ENCODE measurements at places on chromosomes 1 and 21.

GRCh38 chr1:59150577-59151386, 146.1 kb upstream of the FGGY start:
- no peak for DNase-seq

GRCh38 chr1:110087812-110088738, 17.6 kb upstream of the ALX3 start:
- peak; percentile 23 for DNase-seq

DNA sequence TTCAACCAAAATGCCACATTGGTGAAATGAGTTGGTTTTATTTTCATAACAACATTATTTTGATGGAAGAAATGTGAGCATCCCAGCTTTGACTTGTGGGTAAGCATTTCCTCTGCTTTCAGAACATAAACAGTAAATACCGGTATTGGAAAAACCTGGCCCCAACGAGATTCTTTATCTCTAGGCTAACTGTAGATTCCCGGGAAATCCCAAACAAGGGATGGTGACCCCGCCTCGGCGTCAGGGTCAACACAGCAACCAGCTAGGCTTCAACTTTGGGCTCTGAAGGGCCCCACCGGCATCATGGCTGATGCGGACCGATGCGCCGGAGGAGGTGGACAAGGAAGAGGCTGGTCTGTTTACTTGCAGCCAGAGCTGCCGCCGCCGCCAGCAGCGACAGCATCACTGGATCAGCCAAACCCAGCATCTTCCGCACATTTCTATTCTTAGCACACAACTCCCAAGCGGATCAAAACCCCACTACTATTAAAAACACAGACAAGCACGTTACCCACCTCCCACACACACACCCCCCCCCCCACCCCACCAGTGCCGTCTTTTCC, 1.1 kb downstream of the AKT3 start:
- no peak for DNase-seq

DNA sequence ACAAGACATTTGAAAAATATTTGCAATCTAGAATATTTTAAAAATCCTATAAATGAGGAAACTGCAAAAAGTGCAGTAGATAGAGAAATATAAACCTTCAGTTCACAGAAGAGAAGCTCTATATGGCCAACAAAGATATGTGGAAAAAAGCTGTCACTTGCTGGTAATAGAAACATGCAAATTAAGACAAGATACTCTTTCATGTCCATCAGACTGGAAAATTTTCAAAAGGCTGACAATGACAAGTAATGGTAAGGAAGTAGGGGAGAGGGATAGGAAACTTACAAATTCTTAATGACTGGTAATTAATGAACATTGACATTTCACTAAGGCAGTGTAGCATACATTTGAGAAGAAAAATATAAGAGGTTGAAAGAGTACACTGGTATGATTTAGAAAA, 147.9 kb downstream of the MRPL39 start:
- DNase-seq, result no peak

DNA sequence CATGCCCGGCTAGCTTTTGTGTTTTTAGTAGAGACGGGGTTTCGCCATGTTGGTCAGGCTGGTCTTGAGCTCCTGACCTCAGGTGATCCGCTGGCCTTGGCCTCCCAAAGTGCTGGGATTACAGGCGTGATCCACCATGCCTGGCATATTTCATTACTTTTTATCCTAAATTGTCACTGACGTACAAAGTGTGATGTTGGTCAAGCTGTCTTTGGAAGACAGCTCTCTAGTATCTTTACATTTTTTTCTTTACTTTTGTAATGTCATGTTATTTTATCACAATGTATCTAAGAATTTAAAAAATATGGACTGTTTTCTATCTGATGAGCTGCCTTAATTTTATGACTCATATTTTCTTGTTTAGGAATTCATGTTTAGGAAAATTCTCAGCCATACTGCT, 72.2 kb downstream of the SPATA17 start:
- no peak for DNase-seq

GRCh38 chr21:44400791-44401385, 47.5 kb downstream of the TRPM2 start:
- DNase-seq, result no peak

DNA sequence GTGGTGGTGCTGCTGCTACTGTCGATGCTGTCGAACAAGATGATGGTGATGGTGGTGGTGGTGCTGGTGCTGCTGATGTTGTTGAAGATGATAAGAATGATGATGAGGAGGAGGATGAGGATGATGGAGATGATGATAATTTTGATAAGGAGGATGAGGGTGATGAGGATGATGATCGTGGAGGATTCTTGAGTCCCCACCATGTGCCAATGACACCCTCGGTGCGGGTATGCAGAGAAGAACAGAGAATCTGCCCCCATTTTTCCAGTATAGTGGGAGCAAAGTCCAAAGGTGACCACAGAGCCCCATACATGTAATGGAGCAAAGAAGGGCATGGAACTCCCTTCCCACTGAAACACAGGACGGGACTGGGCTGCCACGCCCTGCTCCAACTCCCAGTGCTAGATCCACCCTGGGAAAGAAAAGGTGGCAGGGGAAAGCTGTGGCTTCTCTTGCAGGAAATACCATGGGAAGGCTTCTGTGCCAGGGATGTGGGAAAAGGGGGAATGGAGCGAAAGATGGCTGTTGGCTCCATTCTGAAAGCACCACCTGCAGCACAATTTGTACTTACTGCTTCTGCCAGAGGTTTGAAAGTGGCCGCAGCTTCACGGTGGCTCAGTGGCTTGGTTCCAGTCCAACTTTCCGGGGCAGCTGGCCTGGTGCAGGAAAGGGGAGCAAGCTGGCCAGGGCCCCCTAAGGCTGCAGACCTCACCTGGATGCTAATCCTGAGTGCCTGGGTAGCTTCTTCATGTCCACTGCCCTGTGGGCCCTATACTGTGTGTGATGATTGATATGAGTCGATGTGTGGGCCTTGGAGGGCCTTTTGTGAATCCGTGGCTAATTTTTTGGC, 387.2 kb upstream of the VAMP3 start:
- no peak for DNase-seq

GRCh38 chr1:203046984-203047630, 20.8 kb downstream of the PPFIA4 start:
- no peak for DNase-seq

GRCh38 chr1:30688920-30689794, 34.2 kb downstream of the MATN1 start:
- DNase-seq, result no peak

- peak; percentile 52 for DNase-seq
Measured at GRCh38 chr1:210446479-210446878, 117.8 kb downstream of the HHAT start.

DNA sequence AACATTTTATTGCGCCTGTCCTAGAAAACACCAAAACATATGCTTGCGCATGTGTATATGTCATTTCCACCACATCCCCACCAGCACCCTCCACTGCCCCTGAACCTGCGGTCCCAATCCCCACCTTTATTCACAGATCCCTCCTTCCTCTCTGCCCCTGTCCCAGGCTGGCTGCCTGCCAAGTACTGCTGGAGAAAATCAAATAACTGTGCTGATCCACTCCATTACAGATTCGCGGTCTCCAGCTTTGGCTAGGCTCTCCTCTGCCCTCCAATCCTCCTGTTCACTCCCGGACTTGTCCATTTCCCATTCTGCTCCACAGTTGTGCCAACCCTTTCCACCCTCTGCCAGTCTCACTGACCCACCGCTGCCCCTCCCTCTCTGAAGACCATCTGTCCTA, 59.3 kb upstream of the GJB5 start:
- DNase-seq, result no peak

- DNase-seq, result no peak
Measured at GRCh38 chr1:169999331-169999741, 75.2 kb downstream of the KIFAP3 start.

DNA sequence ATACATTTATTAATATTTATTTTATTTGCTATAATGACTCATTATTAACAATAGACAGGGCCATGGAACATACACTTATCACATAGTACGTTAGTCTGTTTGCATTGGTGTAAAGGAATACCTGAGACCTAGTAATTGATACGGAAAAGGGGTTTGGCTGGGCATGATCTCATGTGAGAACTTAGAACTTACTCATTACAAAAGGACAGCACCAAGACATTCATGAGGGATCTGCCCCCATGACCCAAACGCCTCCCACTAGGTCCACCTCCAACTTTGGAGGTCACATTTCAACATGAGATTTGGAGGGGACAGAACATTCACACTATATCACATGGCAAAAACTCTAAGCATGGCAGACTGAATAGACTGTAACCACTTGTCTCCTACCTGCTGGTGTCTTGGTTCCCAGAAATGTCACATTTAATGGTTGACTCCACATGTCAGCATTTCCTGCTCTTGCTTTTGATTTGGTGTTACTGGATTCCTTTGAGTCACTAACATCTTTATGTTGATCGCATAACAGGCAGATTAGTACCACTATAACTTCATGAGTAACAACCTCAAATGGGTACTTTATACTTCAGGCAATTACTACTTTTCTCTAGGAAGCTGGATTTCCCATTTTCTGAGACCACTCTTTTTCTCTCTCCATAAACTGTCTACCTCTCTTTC, 3.5 kb upstream of the C1orf116 start:
- DNase-seq, result no peak

DNA sequence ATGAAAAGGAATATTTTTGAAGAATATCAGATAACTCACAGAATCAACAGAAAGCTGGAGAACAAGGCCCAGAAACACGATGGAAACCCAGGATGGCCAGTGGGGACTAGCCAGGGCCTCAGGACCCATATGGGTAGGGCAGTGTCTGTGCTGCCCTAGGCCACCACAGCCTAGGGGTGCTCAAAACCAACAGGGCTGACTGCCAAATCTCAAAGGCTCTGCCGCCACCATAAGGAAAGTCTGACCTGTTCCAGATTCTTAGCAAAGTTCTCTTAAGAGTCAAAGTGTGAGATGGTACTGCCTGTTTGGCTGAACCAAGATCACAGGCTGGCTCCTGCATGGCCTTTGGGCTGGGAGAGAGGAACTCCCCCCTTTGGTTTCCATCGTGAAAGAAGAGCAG, 164.7 kb upstream of the CTTNBP2NL start:
- no peak for DNase-seq

- no peak for DNase-seq
Measured at GRCh38 chr1:2406451-2407041, 5.8 kb downstream of the PEX10 start.

DNA sequence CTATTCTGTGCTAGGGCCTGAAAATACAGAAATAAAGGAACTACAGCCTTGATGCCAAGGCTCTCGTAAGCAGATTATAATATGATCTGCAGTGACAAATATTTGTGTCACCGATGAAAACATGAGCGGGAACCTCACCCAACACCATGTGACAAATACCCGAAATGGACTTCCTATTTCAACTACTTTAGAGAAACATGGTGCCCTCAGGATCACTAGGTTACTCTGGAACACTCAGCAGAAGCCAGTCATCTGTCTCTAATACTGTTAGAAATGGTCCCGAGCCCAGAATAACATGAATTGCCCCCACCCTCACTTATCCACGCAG, 463 bp upstream of the VAMP3 start:
- peak; percentile 39 for DNase-seq

GRCh38 chr1:94038511-94038910, 82.4 kb downstream of the ABCA4 start:
- DNase-seq, result no peak

GRCh38 chr1:119787776-119788175, 19.1 kb upstream of the HMGCS2 start:
- no peak for DNase-seq

- DNase-seq, result no peak
Measured at GRCh38 chr1:203448521-203449061, 27.0 kb upstream of the PRELP start.

GRCh38 chr1:19949016-19949415, 25.6 kb upstream of the PLA2G2E start:
- DNase-seq, result no peak

- no peak for DNase-seq
Measured at GRCh38 chr1:154779551-154780189, 90.4 kb downstream of the KCNN3 start.

- DNase-seq, result no peak
Measured at GRCh38 chr1:93516164-93516563, 68.2 kb downstream of the FNBP1L start.

- no peak for DNase-seq
Measured at GRCh38 chr21:28738882-28739281, 253.8 kb downstream of the LTN1 start.

DNA sequence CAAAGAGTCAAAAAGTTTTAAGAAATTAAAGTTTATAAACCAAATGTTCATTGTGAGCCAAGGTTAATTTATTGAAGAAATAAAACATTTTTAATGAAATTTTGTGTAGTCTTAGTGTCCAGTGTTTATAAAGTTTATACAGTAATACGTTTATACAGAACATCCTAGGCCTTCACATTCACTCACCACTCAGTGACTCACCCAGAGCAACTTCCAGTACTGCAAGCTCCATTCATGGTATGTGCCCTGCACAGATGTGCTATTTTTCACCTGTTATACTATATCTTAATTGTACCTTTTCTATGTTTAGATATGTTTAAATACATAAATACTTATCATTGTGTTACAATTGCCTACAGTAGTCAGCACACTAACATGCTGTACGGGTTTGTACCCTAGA, 33.6 kb downstream of the TYW3 start:
- DNase-seq, result no peak

DNA sequence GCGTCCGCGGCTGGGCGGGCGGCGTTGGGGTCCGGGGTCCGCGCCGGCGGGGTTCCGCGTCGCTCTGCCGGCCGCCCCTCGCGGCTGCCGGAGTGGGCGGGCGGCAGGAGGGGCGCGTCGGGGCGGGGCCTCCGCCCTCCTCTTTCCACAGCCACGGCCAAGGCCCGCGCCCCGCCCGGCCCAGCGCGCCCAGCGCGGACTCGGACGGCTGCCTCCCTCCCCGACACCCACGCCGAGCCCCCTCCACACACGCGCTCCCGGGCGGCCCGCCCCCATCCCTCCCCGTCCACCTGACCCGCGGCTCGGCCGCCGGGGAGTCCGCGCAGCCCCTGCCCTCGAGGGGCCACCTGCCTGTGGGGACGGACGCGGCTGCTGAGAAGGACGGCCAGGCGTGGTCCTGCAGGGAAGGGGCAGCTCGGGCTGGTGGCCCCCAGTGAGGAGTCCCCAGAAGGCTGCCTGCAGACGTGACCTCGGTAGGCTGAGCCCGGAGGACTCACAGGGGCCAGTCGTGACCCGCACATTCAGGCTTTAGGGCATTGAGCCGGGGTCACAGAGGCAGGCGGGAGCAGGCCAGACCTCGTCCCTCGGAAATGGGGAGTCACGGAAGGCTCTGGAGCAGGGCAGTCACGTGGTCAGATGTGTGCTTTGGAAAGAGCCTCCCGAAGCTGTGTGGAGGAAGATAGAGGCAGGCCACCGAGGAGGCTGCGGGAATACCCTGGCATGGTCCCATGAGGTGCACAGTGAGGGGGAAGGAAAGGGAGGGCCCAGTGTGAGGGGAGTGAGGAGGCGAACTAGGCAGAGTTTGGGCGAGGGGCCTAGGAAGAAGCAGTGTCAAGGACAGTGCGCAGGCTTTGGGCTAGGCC, at the start of gene COL8A2:
Gene COL8A2 (minus strand): TSS at position 94 of the 863 bp plus-strand sequence. CDS start 24,980 bp downstream, outside the sequence.
- no peak for DNase-seq

DNA sequence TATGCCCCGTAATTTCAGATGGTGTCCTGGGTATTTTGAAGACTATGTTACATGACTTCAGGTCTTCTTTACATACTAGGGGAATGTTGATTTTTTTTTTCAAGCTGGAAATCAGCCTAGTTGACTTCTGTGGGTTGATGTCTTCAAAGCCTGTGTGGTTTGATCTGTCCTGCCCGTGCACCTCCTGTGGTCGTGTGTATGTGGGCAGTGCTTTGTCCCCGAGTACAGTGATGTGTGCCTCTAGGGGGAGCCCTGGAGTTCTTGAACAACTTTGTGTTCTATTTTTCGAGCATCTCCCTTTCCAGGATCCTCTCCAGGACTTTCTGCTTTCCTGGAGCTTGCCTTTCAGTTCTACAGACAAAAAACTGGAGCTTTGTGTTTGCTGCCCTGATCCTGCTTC, 28.9 kb downstream of the OBSCN start:
- no peak for DNase-seq

Measured in CD4-positive, alpha-beta T cell treated with Interleukin-15 for 1 hour (primary cell).